Heart right ventricle (tissue), 16 donors: ENCODE measurements at places on chromosomes 4 and X.

GRCh38 chr4:15659768-15660570, 4.8 kb upstream of the FBXL5 start:
- DNase-seq = no peak

GRCh38 chr4:2085496-2085901, 26.4 kb downstream of the NAT8L start:
- DNase-seq = no peak

DNA sequence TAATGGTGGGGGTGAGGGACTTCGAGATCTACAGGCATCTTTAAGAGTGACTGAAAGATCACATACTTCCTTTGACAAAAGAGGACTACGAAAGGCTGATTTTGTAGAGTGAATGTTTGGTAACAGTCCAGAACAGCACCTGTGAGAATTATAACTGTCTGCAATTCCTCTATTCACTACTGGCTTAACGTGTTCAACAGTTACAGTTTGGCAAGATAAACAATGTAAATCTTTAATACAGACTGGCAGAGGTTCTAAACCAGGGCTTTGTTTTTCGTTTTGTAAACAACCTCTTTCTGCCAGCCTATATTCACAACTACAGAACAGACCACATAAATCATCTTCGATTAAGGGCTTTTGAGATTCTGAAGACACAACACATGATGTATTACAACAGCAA, 66.9 kb downstream of the NCAPG start:
- DNase-seq = no peak

- no peak for DNase-seq
Observed at GRCh38 chr4:107034996-107035818, 906 bp downstream of the DKK2 start.

DNA sequence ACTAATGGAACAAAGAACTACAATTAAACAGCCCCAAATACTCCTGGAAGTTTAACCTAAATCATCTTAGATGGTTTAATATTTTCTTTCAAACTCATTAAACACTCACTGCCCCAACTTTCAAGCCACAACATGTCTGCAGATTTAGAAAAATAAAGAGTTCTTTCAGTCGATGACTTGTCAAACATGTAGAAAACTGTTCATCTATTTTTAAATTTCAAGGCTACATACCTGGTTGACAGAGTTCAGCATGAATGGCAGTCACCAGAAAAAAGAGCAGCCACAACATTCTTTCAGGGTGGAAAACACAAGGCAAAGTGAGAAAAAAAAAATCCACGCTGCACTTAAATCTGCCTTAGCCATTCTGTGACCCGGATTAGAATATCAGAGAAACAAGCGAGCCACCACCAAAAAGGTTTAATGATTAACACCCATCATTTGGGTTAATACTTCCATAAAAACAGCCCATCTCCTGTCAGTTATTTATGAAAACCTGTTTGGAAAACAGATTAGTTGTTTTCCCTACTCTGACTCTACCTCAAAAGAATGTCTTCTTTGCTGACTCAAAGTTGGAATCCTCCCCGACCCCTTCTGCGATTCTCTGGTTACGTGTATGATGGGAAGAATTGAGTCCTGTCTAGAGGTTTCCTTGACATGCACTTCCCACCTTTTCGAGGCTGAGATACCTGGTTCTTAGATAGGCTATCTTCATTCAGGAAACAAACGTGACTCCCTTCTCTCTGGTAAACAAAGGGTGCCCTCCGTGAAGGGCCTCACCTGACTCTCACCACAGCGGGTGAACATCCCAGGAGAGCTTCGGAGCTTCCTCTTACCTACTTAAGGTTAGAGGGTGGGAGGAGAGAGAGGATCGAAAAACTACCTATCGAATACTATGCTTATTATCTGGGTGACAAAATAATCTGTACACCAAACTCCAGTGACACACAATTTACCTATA, at the start of gene CLTRN:
Gene CLTRN (minus strand): TSS at position 319 of the 958 bp plus-strand sequence. CDS start 30 bp downstream, at position 289.
- no peak for DNase-seq

GRCh38 chr4:123340381-123340701, 56.3 kb upstream of the SPRY1 start:
- DNase-seq = no peak

DNA sequence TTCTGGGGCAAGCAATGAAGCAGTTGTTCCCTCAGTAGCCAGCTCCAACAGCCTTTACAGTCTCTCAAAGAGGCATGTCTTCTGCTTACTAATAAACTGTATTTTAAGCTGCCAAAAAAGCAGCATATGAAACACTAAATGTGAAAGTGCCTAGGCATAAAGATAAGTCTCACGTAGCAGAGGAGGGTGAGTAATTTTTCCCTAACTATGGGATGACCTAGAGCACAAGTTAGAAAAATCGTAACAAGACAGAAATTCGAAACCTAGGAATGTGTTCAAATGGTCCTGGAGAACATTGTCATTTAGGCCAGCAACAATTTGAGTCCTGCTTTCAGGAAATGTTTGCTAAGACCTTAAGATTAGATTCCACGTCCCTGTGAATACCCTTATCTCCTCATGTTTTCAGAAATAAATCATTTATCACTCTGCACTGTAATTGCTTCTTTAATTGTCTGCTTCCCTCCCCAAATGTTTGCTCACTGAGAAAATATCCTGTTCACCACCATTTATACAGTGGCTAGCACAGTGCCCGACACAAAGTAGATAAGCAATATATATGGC, 222.2 kb downstream of the KCNIP4 start:
- no peak for DNase-seq

DNA sequence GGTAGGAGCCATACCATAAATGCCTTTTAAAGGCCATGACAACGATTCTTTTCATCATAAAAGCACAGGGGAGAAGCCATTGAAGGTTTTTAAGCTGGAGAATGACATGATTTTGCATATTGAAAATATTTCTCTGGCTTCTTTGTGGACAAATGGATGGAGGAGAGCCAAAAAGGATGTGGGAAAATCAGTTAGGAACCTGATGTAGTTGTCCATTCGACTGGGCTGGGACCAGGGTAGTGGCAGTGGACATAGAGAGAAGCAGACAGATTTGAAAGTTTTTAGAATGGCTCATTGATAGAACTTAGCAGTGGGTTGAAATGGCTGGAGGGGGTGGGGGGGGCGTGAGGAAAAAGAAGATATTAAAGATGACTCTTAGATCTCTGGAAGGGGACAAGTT, 19.7 kb upstream of the MSN start:
- no peak for DNase-seq

GRCh38 chrX:26918631-26919030, 544.5 kb downstream of the PPP4R3C start:
- DNase-seq = no peak
